ENCODE measurements at places on chromosomes 2 and 18.

DNA sequence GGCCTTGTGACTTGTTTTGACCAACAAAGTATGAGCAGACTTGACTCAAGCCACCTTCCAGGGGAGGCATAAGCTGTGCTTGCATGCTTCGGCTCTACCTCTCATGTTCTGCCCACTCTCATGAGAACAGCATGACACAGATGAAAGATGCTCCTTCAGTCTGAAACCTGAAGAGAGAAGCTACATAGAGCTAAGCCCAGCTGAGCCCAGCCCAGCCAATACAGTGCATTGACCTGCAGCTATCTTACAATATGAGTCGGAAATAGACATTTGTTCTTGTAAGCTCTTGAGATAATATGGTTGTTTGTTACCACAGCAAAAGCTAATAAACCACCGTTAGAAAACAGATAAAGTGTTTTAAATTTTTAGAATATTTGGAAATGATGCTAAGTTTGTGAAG is 426.7 kb upstream of the PKDCC start:
- no peak for DNase-seq

GRCh38 chr2:8380026-8380425 is 301.8 kb upstream of the ID2 start:
- no peak for DNase-seq

- no peak for DNase-seq
Observed at GRCh38 chr2:106931717-106932335, 45.9 kb upstream of the ST6GAL2 start.

DNA sequence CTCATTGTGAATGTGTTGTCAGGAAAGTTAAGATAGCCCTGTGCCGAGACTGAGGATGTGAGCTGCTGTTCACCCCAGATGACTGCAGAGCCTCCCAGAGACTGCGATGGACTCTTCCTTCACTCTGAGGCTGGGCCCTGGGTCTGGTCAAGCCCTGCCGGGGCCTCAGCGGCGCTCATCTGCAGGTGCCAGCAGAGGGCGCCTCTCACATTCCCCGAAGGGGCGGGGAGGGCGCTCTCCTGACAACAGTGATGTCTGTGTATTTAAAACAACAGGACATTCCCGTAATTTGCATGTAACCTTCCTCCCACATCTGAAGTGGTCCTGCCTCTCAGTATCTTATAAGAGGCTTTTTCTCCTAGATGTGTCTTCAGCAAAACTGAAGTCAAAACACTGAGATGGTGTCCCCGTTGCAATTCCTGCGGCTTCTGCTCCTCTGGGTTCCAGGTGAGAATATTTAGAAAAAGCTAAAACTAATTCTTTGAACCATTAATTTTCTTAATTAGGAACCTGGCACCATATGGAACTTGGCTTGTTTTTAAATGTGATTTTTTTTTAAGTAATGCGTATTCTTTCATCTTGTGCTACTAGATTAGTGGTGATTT is 1377.9 kb downstream of the RPIA start:
- no peak for DNase-seq

DNA sequence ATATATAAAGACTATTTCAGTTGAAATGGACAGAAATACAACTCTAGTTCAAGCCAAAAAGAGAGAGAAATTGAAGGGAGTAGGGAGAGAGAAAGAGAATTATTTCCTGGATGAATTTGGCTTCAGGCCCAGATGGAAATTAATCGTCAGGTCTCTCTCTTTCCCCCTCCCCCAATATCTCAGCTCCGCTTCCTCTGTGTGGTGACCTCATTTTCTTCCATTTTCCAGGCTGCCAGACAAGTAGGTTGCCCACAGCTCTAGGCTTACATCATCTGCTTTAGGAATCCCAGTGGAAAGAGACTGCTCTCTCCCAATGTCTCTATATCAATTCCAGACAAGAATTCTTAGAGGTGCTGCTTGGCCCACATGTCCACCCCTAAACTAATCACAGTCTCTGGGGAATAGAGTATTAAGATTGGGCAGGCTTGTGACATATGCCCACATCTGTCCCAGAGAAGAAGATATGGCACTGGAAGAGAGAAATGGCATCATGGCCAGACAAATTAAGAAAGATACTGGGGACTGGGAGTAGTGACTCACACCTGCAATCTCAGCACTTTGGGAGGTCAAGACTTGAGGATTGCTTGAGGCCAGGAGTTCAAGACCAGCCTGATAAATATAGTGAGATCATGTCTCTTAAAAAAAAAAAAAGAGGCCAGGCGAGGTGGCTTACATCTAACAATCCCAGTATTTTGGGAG is 37.2 kb upstream of the CFAP36 start:
- DNase-seq = no peak

- no peak for DNase-seq
Observed at GRCh38 chr18:49471532-49471931, 11.1 kb upstream of the DYM start.

- no peak for DNase-seq
Observed at GRCh38 chr2:236688157-236688556, 118.5 kb downstream of the ACKR3 start.

DNA sequence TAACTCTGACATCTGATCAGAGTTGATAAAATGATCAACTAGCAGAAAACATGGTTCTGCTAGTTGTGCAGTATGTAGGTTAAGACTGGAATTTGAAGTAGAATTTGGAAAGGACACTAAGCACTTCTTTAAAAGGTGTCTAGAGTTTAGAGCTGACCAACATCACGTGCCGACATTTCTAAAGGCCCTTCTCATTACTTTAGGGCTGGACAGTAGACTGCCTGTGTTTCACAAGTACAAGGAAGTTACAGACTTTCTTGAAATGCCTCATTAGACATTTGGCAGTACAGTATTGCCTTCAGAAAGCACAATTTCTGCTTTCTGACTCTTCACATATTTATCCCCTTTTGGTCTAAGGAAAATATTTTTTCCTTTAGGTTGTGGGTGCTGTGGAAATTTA is 255.3 kb downstream of the ZNF385B start:
- DNase-seq = no peak

GRCh38 chr2:100948942-100949811 is 52.9 kb upstream of the RPL31 start:
- no peak for DNase-seq

DNA sequence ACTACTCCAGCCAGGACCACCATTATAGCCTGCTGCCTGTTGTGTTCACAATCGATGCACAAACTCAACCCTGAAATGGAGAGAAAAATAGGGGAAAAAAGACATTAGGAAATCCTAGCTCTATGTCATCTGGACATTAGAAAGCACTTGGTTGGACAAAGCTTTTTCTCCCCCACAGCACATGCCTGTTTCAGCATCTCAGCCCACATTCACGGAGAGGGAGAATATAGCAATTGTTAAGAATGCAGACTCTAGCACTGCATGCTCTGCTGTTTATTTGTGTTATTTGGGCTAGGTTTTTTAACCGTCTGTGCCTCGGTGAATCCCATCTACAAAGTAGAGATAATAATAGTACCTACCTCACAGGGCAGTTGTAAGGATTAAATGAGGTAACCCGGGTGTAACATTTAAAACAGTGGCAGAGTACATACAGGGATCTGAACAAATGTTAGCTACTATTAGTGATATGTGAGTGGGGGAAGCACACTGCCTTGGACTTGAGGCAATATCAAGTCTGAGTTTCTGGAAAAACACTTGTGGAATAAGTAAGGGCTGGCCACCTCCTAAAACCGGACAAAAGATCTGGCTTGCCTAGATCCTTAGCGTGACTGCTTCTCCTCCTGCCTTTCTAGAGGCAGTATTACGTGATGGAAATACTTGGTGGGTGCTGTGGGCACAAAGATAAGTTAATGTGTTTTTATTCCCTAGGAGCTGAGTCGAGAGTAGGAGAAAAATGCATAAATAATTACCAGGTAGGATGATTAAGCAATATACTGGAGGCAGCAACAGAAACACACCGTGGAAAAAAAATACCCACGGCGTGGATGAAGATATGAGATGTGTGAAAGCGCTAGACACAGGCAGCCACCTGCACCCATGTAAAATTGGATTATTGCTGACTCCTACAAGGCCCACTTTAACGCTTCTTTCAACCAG is 1.0 kb upstream of the PPP1CB start:
- peak; percentile 41 for DNase-seq

GRCh38 chr18:54203914-54204313 is 20.6 kb downstream of the MBD2 start:
- DNase-seq = no peak

DNA sequence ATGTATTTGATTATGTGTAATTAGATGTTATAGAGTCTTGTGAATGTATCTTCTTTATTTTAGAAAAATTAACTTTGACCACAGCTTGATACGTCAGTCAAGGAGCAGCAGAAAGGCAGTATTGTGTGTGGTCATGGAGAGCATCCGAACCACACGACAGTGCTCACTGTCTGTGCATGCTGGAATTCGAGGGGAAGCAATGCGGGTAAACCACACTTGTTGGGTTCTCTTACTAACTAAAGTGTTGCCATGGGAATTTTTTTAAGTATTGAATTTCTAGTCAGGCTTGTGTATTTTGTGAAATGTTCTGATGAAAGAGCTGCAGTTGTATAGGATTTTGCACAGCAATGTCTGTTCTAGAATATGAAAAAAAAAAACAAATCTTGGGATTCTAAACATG is 4.8 kb downstream of the PJVK start:
- DNase-seq = no peak

- no peak for DNase-seq
Observed at GRCh38 chr2:176328149-176328548, 58.9 kb downstream of the MTX2 start.

- DNase-seq = peak; percentile 78
Observed at GRCh38 chr18:24397131-24397693, 412 bp downstream of the OSBPL1A start.

DNA sequence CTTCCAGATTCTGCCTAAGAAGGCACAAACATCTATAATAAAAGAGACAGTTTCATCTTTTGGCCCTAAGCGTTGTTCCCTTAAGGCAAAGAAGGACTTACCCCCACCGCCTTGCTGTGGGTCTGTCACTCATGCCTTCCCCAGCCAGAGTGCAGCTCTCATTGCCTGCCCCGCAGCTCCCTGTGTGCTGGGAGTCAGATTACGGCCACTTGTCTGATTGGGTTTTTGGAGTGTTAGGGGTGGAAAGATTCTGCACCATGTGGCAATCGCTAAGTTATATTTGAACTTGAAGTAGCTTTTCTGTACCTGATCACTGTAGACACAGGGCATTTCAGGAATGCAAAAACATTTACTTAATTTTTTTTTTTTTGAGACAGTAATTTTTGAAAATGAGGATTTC is at the start of gene AQP4:
Gene AQP4 (minus strand): TSS at position 151 of the 400 bp plus-strand sequence. CDS start 18 bp downstream, at position 133.
- DNase-seq = no peak

GRCh38 chr2:226904592-226904991 is 68.7 kb downstream of the RHBDD1 start:
- no peak for DNase-seq

DNA sequence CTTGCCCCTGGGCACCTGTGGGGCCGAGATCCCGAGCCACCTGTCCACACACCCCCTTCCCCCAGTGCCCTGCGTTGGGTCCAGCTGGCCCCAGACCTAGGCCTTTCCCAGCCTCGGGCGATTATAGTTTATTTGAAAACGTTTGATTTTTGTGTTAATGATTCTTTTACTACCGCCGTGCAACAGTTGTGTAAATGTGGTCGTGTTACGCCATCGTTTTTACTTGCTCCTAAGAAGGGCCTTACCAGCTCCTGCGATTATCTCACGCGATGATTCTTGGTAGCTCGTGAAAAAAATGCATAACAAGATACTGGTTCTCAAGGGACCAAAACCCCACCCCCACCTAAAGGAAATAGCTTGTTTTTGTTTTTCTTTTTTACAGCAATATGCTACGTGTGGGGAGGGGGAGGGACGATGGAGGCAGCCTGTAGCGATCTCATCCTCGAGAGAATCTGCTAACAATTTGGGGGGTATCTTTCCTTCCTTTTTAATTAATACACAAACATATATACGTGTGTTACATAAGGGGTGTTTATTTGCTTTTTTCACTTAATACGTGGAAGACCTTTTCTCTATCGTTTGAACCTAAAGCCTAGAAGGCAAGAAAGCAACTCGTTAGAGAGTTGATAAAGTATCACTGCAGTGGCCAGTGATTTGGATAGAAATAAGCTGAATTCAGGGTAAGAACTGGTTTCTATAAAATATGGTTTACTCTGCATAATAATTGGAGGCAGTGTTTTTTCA is 1.0 kb downstream of the ZDBF2 start:
- peak; percentile 52 for DNase-seq

DNA sequence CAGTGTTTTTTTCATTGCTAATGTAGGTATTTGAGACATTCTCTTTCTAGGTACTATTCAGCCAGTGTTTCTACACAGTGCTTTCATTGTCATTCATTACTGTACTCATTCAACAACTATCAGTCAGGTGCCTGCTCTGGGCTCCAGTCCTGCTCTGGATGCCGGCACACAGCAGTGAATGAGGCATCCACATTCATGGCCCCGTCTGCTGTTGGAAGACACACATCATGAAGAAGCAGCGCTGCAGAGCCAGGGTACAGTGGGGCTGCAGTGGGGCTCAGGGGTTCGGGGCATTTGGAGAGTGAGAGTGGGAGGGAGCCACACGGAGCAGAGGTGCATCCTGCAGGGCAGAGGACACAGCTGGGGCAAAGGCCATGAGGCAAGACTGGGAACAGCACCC is 737.2 kb upstream of the RAB6C start:
- no peak for DNase-seq

DNA sequence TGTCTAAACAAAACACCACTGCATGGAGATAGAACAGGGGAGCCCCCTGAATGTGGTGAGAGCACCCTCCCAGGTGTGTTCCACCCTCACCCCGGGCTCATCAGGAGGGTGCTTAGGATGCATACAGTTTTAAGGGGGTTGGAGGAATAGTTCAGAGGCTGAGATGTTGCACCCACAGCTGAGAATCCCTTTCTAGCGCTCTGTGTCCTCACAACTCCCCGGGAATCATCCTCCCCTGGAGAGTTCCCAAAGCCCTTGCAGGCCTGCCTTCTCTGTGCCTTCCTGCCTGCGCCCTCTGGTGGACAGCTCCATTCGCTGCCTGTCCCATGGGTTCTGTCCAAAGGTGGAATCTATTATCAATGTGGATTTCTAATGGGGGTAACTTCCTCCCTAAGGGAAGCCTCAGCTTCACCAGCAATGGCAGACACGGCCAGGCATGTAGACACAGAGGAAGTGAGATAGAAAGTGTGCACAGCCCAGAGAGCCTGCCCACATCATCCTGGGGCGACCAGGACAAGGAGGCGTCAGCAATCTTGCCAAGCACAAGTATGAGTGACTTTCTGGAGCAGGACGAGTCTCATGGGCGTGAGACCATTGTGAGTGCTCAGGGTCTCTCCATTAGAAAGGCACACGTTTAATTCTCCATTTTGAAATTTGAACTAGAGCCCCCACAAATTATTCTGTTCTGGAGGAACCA is 1.2 kb upstream of the UGT1A5 start:
- peak; percentile 69 for DNase-seq

All from HL-60 (cell line).